Left ventricle myocardium superior (tissue), 1 donor: ENCODE measurements at places on chromosomes 5 and 9. TPM values are rescaled to one million over a fixed set of nuclear protein-coding genes. Genes with fewer than 3 reads are reported as not detected.
A peak's percentile ranks its signal among the peaks of the same experiment; 100 is the strongest.

DNA sequence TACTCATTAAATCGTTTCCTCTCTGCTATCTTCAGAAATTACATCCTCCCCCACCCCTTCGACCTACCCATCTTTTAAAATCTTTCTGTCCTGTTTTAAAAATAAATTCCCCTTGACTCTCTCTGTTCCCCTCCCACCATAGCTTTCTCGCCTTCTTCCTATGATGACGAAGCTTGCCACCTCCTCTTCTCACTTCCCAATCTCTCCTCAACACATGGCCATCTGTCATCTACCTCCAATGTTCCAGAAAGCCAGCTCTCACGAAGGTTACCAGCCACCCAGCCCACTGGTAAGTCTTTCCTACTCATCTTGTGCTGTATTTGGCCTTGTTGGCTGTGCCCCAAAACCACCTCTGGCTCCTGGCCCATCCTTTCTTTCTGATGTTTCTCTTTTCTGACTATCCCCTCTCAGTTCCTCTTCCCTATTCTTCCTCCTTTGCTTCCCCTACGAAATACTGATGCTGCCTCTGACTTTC lies 346.3 kb downstream of the ENC1 start:
- peak; percentile 38 for DNase-seq

The AUH gene
- 44.1 TPM for total RNA-seq

GRCh38 chr9:98732801-98733200 lies 24.1 kb upstream of the GABBR2 start:
- no peak for DNase-seq

DNA sequence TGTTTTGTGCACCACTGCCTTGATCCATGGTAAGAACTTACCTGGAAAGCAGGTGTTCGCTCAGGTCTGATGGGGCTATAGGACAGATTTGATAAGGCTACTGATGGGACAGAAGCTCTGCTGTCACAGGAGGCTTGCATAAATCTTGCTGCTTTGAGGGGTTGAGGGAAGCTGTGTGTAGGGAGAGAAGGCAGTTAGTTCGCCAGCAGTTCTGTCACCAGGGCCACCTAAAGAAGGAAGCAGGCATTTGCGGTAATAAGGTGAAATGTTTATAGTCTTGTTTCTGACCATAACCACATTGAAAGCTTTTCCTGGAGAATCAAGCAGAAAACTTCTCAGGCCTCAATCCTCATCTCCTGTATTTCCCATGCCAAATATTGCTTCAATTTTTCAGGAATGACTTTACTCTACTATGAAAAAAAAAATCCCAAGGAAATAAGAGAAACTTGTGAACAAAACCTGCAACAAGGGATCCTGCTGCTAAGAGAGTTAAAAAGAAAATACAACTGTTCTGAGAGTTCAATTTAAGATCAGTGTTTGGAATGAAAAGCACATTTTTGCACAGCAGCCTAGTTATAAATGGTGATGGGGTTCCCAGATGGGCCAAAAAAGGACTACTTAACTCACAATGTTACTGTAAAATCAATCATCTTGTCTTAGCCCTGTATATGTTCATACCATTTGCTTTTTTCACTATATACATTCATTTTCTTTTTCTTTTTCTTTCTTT lies 122.0 kb upstream of the RANBP3L start:
- DNase-seq, result no peak

- DNase-seq, result no peak
Observed at GRCh38 chr5:123297866-123298265, 125.3 kb downstream of the CEP120 start.

DNA sequence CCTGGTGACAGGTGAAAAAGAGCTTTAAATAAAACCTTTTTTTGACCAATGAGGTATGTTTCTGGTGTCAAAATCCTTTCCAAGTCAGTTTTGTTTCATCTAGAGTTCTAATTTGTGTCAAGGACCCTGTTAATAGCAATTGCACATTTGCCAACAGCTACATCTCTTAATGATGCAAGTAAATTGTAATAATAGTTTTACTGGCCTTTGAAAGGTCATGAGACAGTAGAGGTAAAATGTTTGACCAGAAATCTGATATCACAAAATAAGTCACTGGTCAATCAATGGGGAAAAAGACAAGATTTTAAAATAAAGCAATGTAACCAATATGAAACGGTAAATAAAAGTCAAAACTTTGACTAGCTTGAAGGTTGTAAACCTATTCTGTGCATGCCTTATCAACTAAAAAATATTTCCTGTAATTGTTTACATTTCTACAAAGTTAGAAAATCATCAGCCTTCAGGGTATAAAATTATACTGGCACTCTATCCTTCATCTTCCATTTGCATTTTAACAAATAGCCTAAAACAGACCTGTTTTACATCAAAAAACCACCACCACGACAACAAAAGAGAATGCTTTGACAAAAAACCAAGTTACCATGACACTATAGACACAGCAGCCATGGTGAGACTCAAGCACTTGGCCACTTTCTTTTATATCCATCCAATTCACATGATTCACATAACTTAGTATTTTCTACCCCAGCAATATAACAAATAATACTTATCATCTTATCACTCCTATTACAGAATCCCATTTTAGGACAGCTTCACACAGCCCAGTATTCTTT lies 3.0 kb downstream of the NADK2 start:
- DNase-seq, result no peak

DNA sequence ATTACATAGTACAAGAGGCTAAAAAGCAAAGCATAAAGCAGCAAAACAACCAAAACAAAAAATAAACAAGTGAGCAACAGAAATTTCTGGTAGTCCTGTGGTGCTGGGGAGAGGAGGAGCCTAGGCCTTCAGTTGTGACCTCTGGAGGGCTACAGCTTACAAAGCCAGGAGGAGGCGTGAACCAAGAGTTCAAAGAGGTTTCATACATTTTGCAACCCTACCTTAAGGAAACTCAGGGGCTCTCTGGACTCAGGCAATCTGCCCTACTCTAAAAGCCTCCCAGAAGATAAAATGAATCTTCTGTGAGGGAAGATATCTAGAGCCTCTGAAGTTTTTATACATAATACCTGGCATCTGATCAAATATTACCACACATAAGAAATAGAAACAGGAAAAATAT lies 187.4 kb downstream of the AGTPBP1 start:
- no peak for DNase-seq

The MYOZ3 gene
- total RNA-seq, result 3.2 TPM

GRCh38 chr5:91189480-91190313 lies 193.4 kb downstream of the ARRDC3 start:
- no peak for DNase-seq

GRCh38 chr5:157387683-157388093 lies 72.3 kb upstream of the NIPAL4 start:
- no peak for DNase-seq

DNA sequence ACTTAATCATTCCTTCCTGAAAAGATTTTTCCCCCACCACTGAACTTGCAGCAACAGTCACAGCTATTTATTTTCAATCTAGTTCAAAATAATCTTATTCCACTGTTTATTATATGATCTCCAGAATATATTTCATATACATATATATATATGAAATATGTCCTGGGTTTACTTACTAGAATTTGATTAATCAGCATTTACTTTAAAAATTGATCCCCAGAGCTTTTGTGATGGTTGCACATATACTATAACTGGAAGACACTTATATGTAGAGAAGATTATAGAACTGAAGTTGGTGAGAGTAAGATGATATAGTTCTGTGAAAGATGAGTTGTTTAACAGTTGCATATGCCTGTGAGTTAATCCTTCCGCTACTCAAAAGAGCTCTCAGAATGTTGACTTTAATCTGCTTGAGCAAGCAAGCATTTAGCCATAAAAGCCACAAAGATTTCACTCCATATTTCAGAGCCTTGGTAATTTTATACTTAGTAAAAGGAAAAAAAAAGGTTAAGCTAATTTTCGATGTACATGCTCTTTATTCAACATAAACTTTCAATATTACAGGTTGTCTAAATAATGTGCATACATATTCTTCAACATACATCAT lies 399.3 kb upstream of the CDH9 start:
- DNase-seq, result no peak

- DNase-seq, result no peak
Observed at GRCh38 chr5:13553896-13554295, 390.6 kb downstream of the DNAH5 start.

DNA sequence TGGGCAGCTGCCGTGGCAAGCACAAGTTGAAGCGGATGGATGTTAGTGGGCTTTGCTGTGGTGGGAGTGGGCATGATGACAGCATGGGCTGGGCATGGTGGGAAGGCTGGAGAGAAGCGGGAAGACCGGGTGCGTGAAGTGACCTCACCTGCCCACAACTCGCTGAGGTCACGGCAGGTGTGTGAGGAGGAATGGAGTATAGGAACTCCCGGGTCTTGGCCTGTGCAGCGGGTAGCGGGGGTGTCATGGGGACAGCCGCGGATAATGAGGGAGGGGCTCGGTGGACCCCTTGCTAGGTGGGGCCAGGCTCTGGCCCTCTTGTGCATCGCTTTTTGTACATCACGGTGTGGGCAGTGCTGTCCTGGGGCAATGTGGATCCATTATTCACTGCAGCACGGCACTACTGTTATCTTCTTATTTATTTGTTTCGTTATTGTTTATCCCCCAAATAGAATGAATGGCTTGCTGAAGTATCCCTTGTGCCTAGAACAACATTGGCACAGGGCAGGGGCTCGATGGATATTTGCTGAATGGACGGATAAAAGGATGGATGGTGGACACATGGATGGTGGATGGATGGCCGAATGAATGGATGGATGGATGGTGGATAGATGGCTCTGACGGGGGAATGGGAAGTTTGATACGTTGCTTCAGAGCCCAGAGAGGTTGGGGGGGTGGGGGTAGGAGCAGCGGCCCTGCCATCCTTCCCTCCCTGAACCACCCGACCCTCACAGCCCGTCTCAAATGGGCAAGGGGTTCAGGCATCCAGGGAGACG lies 14.6 kb downstream of the PROP1 start:
- no peak for DNase-seq

GRCh38 chr9:133693116-133693515 lies 45.0 kb downstream of the SARDH start:
- DNase-seq, result peak; percentile 10

GRCh38 chr5:171651102-171651501 lies 134.5 kb upstream of the SMIM23 start:
- DNase-seq, result no peak

GRCh38 chr9:137588311-137588710 lies 2.0 kb downstream of the ZMYND19 start:
- no peak for DNase-seq

The CDH9 gene
- not detected for total RNA-seq

DNA sequence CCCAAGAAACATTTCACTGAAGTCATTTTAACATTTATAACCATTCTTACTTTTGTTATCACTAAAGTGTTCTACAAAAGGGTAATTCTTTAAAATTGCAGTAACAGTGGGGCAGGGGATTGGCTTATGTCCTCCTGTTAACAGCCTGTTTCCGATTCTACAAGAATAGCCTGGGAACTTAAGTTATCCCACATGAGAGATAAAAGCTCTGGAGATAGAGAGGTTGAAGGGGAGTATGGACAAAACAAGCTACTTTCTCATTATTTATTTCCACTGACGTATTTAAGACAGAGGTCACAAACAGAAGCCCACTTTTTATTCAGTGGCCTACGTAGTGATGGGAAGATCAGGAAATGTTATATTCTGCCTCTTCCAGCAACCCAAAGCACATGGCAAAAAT lies 98.7 kb downstream of the EPB41L4A start:
- DNase-seq, result no peak

DNA sequence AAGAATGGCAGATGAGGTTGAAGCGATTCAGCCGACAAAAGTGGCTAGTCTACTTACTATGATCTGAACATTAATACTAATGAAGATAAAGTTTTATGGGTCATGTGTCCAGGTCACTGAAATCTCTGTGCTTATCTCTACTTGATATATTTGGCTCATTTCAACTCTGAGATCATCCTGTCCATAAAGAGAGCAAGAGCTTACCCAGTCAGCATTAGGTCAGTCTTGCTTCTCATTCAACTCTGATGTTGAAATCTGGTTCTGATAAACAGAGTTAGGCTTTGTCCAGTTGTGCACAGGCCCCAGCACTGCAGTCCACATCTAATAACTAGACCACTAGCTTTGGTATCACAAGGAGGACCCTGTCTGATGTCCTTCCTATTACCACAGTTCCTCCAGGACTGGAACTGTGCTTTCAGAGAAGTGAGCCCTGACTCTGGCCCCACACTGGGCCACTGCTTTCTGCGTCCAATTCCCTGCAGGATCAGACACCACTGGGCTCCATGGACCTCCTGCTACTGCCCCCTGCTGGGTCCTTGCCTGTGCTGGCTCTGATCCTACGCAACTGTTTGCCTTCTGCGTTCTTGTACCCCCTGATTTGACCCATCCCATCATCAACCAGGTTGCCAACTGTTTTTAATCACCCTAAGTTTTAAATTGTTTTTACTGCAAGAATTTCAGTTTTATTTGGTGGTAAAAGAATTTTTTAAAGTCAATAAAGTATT lies 23.7 kb upstream of the FAM120A start:
- no peak for DNase-seq

- no peak for DNase-seq
Observed at GRCh38 chr9:32011049-32011448, 373.4 kb upstream of the ACO1 start.

DNA sequence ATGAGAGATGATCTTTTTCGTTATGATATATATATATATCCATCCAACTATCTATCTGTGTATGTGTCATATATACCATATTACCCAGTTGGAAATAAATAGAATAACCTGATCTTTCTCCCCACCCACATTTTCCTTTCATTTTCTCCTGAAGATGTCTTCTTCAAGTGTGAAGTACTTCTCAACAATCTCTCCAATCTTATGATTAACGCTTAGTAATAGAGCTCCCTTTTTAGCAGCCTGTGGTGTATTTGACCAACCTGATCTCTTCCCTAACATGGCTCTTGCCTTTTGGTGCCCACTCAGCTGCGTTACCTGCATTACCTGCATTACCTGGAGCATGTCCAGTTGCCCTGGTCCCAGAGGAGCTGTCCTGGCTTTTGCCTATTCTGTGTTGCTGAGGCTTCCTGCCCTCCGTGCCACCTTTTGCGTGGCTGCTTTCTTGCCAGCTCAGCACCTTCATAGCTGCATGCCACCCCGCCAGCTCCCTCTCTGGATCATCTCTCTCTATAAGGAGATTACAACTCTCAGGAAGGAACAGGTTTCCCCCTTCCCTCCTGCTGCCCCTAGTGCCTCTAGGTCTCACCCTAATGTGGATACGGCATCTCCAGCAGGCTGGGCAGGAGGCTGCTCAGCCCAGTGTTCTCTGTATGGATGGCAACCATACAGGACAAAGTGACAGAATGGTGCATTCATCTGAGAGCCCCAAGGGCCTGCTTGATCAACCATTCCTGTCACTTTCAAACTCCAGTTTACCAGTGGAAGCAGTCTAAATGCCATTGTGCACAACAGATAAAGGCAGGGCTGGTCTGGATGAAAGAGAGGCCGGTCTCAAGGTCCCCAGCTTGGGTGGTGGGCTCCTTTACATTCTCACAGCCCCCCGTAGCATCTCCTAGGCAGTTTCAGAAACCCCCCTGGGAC lies 126.7 kb downstream of the GADD45G start:
- no peak for DNase-seq

GRCh38 chr9:133377721-133378216 lies 1.6 kb downstream of the STKLD1 start:
- DNase-seq, result no peak

DNA sequence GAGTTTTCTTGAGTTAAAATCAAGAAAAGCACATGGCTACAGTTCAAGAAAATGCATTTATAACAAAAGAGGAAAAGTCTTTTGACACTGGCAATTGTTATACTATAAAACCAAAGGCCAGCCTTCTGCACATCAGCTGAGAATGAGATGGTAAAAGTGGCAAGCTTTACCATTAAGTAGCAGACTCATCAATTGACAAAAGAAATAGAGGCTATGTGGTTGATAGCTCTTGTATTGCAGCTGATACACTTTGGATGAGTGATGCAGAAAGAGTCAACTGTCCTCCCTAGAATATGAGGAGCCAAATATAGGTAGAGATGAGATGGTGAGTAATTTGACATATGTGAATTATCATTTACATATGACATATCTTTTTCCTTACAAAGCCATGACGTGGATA lies 1100.9 kb upstream of the CDH6 start:
- no peak for DNase-seq
